Stimulated activated CD4-positive, alpha-beta T cell treated with anti-CD3 and anti-CD28 coated beads, Interleukin-1b, Interleukin-23, amount 100 ng/mL, for 1 hour (primary cell): ENCODE measurements at places on chromosomes 11 and 22.

- no peak for DNase-seq
Observed at GRCh38 chr11:70577258-70577603, 178.9 kb downstream of the CTTN start.

- DNase-seq: no peak
Observed at GRCh38 chr11:63613517-63614135, 607 bp downstream of the PLAAT3 start.

DNA sequence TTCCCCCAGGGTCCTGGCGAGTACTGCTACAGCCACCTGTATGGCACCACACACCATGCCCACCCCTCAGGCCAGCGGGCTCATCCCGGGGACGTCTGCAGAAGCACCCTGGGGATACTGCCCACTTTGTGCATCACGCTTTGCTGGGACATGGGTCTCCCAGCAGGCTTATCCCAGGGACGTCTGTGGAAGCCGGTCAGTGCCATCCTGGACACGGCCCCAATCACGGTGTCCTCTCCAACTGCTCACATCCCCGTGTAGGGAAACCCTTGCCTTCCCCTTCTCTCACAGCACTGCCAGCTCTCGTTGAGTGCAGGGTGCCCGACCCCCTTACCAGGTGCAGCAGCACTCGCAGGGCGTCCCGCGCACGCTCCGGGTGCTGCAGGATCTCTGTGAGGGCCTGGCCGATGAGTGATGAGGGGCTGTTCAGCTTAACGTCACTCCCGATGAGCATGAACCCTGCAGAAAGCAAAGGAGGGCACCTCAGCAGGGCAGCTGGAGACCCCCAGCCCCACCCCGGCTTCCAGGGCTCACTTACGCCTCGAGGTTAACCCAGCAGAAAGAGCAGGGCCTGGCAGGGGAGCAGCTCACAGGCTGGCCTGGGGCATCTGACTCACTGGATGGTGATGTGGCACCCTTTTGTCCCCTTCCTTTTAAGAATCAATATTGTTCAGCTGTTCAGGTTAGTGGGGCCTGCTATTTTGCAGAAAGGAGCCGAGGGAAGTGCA, 76.9 kb upstream of the PITPNB start:
- DNase-seq: no peak

- no peak for DNase-seq
Observed at GRCh38 chr11:90355200-90355599, 132.4 kb upstream of the CHORDC1 start.

DNA sequence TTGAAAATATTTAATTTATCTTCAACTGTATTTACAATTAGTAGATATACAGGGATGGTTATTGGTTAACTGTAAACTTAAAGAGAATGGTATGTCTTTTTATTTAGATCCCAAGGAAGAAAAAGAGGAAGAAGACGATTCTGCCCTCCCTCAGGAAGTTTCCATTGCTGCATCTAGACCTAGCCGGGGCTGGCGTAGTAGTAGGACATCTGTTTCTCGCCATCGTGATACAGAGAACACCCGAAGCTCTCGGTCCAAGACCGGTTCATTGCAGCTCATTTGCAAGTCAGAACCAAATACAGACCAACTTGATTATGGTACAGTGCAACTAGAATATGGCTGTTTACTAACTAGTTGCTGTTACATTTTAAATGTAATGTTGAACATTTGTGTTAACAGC, 12.7 kb upstream of the CNTF start:
- no peak for DNase-seq
